Hematopoietic multipotent progenitor cell treated with erythropoietin and hydrocortisone succinate and interleukin-3 and kit ligand, for 8 days (in vitro differentiated cells): ENCODE measurements at places on chromosomes 7 and 10.

- DNase-seq: no peak
Observed at GRCh38 chr7:100786323-100786722, 41.0 kb downstream of the EPHB4 start.

DNA sequence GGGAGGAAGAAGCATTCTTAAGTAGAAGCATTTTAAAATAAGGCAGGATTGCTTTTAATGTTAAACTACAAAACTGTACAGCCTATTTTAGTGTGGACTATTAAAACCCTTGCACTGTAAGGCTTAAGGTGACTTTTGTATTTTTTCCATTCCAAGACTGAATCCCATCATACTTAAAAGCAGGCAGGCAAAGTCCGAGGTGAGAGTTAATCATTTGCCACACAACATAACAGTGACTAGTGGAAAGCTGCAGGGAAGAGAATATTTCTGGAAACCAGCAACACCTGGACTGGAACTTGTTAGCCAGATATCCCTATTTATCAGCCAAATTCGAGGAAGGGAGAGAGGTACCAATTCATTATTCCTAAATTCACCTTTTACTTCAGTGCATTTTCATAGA, 3.5 kb downstream of the PRR15 start:
- no peak for DNase-seq

- DNase-seq: no peak
Observed at GRCh38 chr7:93927585-93927984, 6.0 kb downstream of the GNG11 start.

- no peak for DNase-seq
Observed at GRCh38 chr10:29253690-29254029, 35.2 kb upstream of the LYZL1 start.

DNA sequence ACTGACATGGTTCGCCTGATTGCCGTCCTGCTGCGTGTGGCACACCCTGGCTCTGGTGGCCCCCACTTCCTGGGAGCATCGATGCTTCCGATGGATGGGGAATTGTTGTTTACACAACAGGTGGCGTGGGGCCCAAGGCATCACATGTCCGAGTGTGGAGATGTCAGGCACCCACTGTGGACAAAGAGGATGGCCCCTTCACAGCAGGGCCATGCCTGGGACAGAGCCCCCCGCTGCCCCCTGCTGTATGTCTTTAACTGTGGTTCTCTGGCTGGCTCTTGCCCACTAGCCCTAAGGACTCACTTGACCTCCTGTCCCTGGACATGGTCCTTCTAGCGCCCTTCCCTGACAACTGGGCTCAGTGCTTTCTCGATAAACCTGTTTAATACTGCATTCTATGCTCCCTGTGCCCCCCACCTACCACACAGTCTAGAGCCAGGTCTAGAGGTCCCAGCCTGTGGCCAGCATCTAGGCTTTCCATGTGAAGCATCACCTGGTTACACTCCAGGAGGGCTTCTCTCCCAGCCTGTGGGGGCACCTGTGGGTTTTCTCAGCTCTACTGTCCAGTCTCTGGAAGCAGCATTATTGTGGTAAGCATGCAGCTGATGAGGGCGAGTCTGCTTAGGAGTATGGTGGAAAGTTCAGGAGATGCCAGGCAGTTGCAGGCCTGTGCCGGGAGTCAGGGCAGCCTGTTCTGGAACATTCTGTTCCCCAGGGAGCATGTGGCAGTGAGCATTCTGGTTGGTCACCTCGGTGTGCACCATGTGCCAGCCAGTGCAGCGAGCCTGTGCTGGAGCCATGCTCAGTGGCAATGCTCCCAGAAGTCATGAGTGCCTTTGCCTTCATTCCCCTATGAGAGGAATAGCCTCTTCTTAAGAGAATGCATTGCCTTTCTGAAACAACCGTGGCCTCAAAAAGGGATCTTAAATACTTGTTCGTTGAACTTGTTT, 10.4 kb downstream of the ADCY1 start:
- DNase-seq: no peak

- DNase-seq: peak; percentile 83
Observed at GRCh38 chr10:65570143-65571010, 1355.5 kb upstream of the LRRTM3 start.
